ENCODE measurements at places on chromosomes 4 and X.
A peak's percentile ranks its signal among the peaks of the same experiment; 100 is the strongest.

- DNase-seq = no peak
Measured at GRCh38 chr4:150821641-150822040, 193.4 kb downstream of the LRBA start.

DNA sequence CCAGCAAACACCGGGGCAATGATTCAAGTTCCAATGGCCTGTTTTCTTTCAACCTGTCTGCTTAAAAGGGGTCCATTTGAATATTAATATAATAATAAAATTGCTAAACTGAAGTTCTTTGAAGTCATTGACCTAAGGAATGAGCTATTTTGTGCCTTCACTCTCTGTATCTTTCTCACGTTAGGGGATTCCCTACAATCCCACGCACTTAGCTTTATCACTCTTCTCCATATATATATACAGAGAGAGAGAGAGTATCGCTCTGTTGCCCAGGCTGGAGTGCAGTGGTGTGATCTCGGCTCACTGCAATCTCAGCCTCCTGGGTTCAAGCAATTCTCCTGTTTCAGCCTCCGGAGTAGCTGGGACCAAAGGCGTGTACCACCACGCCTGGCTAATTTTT is 83.9 kb upstream of the NWD2 start:
- no peak for DNase-seq

- DNase-seq = no peak
Measured at GRCh38 chrX:108875548-108875947, 139.2 kb upstream of the IRS4 start.

- DNase-seq = no peak
Measured at GRCh38 chr4:144645631-144646522, at the start of gene HHIP. TSS of gene HHIP (plus strand) at chr4:144646156. CDS start at chr4:144646676, 520 bp downstream.

DNA sequence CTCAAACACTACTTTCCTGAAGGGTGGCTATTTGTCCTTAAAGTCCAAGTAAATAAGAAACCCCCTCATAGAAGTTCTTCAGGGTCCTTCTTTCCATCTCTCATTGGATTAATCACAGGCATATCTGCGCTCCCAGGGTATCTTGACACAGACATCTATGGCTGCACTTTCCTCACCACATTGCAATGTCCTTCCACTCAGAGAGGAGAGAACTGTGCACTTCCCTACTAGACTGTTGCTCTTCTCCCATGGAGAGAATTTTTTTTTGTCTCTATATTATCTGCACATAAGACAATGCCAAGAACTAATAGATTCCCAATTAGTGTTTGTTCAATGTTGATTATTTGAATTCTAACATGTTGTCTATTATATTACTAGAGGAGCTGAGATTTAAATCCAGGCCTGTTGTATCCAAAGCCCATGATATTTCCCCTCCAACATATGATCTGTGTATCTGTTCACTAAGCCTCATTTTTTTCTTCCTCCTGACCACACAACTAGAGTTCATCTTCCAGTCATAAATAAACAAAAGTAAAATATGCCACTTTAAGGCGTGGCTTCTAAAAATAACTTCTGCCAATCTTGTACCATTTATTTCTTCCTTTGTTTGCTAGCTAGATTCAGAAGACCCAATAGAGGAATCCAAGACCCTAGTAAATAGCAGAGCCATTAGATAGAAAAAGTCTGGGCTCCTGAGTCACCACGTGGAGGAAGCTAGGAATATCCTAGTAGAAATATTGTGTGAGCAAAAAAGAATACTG is 61.5 kb upstream of the FAM241A start:
- no peak for DNase-seq

- DNase-seq = no peak
Measured at GRCh38 chrX:6852869-6853268, 294.6 kb upstream of the STS start.

GRCh38 chrX:49921109-49921508 is 1.3 kb upstream of the CLCN5 start:
- DNase-seq = no peak

DNA sequence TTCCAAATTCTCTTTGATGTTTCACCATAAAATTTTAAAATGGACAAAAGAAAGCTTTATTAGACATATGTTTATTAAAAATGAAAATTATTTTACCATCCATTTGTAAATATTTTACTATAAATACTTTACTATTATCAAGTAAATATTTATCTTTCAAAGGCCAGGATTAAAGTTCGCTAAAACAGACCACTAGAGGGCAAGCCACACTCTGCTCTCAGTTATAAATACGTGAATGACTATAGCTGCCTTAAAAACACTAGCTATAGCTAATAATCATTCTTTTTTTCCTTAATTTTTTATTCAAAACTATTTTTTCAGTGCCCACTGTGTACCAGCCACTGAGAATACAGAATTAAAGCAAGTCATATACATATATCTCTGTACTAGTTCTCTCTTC is 38.6 kb downstream of the UNC5C start:
- no peak for DNase-seq

- no peak for DNase-seq
Measured at GRCh38 chrX:105752338-105752956, 69.9 kb upstream of the NRK start.

DNA sequence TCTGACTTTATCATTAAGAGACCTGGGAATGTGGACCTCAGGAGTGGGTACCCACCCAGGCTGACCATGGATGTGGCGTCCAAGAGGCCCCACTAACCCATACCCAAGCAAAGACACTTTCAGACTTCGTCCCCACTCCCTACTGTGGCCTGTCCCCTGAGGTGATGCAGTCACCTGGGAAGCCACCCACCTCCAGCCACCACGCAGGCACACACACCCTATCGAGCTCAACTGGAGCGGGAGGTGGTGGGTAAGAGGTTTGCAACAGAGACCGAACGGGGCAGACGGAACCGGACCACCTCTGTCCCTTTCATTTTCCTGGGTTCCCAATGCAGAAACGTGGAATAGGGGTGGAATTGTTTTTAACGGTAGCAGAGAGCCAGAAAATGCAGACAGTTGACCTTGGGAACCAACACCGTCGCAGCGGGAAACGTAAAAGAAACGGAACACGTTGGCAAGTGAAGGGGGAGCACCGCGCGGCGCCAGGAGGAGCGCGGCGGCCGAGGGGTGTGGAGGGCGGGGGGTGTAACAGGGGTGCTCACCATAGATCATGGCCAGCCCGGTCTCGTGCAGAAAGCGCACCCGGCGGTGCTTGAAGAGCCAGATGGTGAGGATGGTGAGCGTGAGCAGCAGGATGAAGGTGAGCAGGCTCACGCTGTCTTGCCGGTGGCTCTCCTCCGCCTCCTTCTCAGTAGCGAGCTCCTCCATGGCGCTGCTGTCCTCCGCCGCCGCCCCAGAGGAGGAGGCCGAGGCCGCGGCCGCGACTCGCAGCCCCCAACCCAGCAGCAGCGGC is 559 bp downstream of the SLC9A7 start:
- peak; percentile 7 for DNase-seq

- no peak for DNase-seq
Measured at GRCh38 chr4:73917081-73917501, 47.9 kb downstream of the CXCL1 start.

DNA sequence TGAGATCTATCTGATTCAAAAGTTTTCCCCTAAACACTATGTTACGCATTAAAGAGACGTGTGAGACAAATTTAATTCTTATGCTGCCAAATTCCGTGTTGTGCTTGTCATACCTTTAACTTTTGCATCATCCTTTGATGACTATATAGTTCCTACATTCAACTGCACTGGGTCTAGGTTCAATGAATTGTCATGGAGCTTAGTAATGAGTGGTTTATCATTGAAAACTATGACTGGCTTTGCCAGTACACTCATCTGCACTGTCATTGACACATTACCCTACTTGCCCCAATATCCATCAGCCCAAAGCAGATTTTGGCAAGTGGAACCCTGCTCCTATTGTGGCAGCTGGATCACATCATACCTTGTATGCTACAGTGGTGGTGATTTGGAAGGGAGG is 882.9 kb upstream of the SLIT2 start:
- DNase-seq = no peak

DNA sequence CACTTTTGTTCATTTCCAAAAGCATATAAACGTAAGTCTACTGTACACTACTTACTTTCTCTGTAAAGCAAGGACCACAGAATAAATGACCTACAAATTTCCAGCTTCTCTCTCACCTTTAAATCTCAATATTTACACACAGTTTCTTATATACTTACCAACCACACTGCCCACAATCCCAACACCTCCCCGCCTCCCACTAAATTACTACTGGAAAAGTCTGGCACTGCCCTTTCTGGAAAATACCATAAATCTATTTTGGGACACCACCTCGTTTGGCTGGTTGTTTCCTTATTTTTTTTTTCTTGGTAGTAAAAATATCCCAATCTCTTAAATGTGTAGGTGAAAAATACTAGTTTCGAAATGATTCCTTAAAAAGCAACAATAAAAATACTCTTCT is 19.6 kb downstream of the FAT1 start:
- DNase-seq = no peak

DNA sequence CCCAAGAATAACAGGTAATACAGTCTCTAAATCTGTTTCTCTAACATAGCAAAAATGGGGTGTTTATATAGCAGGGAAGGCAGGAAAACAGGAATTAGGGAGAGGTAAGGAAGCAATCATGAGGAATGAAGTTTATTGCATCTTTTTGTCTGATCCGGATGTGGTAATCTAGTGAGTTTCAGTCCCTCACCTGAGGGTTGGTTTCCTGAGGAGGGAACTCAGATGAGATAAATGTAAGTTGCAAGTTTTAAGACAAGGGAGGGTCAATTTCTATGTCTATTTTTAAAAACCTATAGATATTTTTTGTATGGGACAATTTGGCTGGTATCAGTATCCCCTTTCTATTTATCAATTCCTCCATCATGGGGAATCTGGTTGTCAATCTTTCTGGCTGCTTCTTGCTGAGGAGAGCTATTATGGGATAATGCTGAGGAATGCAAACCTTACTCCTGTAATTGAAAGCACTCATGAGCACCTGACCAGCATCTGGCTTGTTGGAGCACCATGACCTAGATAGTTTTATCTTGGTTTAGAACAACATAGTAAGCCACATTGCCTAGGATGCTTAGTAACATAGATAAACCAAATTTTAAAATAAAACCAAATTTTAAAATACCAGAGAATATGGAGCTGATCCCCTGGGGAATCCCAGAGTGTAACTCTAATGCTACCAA is 130.1 kb downstream of the ADAM29 start:
- no peak for DNase-seq

- no peak for DNase-seq
Measured at GRCh38 chrX:109936114-109936513, 66.8 kb upstream of the TMEM164 start.

- no peak for DNase-seq
Measured at GRCh38 chr4:26130173-26130572, 190.6 kb upstream of the RBPJ start.

- DNase-seq = no peak
Measured at GRCh38 chrX:29787656-29788055, 427.7 kb upstream of the MAGEB2 start.

- DNase-seq = no peak
Measured at GRCh38 chrX:26557691-26558321, 341.8 kb downstream of the MAGEB5 start.

DNA sequence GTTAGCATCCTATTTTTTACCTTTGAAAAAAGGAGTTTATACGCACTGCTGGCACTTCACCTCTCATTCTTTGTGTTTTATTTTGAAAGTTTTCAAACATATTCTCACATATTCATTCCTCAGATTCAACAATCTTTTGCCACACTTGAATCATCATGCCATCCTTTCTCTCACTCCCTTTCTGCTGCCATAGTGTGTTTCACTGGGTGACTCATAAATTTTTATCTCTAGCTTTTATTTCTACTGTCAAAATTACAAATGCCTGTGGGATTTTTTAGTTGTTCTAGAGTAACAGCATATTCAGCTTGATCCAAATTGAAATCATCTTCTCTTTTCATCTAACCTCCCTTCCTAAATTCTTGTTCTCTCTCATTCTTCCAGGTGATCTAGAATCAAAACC is 28.0 kb downstream of the MFSD8 start:
- no peak for DNase-seq

- no peak for DNase-seq
Measured at GRCh38 chr4:26052663-26053541, 138.9 kb downstream of the SMIM20 start.

GRCh38 chrX:56099271-56099670 is 132.9 kb upstream of the KLF8 start:
- no peak for DNase-seq

GRCh38 chrX:118521435-118521834 is 25.8 kb downstream of the DOCK11 start:
- DNase-seq = no peak

DNA sequence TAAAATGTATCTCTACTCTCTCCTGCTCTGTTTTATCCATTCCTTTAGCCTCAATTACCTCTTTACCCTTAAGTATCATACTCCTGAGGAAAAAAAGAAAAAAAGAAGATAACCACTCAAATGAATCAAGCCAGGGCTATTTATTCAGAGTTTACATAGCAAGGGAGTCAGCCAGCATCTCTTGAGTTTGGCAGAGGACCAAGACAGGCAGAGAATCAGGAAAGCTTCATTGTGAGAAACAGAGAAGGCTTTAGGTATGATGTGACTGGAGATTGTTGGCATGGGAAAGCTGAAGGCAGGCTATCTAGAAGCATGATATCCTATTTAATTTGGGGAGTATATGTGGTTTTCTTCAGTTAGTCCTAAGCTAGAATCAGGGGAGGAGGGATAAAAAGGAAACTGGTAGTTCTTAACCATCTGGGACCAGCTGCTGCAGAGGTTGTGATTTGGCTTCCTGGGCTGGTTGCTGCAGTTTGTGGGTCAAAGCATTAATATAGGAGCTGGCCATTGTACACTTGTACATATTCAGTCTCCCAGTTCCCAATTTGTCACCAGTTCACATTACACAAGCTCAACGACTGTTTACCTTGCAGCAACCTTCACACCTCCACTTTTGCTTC is 11.2 kb downstream of the APELA start:
- DNase-seq = no peak

DNA sequence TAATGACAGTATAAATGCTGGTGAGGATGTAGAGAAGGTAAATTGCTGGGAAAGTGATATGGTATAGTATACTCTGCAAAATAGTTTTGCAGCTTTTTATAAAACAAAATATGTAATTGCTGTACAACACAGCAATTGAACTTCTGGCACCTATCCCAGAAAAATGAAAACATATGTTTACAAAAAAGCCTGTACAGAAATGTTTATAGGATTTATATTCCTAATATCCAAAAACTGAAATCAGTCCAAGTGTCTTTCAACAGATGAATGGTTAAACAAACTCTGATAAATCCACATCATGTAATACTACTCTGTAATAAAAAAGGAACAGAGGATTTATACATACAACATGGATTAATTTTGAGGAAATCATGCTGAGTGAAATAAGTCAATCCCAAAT is 198.4 kb upstream of the ACTRT1 start:
- DNase-seq = no peak

DNA sequence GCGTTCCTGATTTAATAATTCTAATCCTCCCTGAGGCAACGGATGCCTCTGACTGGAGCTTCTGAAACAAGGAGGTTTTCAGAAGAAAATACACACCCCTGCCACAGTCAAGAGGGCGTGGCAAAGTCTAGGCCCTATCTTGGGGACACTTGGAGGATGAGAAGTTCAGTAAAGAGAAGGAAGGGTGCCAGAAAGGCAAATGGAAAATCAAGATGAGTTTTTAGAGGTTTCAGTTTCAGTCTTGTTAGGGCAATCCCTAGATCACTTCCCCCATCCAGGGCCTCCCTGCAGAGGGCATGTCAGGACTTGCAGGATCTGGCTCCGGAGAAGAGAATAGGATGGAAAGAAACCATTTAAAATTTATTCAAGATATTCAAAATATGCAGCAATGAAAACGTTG is 28.5 kb upstream of the FGF2 start:
- DNase-seq = no peak

GRCh38 chrX:48043056-48043455 is 28.4 kb downstream of the ZNF630 start:
- DNase-seq = no peak

GRCh38 chrX:78024349-78025059 is 55.1 kb upstream of the PGAM4 start:
- peak; percentile 66 for DNase-seq

GRCh38 chrX:106874075-106874474 is 29.1 kb downstream of the RIPPLY1 start:
- DNase-seq = peak; percentile 34
